ENCODE measurements at places on chromosomes 2 and 18.

- DNase-seq, result no peak
Measured at GRCh38 chr2:143333168-143333791, 204.1 kb downstream of the ARHGAP15 start.

GRCh38 chr2:25322312-25322711 lies 19.4 kb downstream of the DNMT3A start:
- DNase-seq, result no peak

GRCh38 chr2:215439980-215440512 lies 4.2 kb upstream of the FN1 start:
- no peak for DNase-seq

GRCh38 chr2:20617081-20617575 lies 33.8 kb downstream of the HS1BP3 start:
- DNase-seq, result no peak

DNA sequence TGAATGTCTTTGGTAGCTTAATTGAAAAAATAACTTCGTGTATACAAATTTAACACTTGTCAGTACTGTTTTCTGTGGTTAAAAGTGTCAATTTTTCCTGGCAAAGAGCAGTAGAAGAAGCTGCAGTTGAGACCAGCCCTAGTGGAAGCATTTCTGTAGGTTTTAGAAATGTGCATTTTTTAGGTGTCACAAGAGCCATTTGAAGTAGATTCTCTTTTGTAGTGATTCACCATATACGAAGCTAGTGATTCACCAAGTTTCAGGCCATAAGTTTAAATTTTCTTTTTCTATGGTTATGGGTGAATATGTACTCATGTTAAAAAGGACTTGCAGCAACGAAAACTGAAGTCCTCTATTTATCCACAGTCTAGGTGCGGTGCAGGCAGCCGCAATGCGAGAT lies 4.2 kb downstream of the NABP1 start:
- no peak for DNase-seq

- no peak for DNase-seq
Measured at GRCh38 chr2:161020437-161020836, 139.8 kb upstream of the TANK start.

DNA sequence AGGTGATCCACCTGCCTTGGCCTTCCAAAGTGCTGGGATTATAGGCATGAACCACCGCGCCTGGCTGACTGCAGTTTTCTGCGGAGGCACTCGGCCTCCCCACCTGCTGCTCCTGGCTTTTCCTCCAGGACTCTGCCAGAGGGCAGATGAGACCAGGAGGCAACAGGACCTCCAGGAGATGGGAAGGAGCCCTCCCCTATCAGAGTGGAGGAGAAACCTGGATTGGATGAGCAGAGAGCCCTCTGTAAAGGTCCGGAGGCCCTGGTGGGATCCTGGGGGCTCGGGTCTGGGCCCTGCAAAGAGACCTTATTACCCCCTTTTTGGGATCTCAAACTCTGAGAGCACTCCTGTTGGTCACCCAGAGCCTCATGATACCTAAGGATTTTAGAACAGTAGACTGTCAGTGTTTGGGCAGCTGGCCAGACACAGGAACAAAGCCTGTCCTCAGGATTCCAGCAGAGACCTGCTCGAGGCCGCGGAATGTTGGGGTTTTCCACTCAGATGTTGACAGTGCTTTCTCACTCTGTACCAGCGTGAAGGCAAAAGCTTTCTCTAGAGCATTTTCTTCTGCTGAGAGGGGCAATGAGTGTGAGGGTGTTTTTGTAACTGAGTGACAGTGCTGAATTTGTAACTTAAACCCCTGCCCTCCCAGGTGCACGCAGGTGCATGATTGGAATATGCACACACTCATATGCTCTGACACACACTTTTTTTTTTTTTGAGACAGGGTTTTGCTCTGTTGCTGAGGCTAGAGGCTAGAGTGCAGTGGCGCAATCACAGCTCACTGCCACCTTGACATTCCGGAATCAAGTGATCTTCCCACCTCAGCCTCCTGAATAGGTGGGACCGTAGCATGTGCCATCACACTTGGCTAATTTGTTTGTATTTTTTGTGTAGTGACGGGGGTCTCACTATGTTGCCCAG lies 48.4 kb downstream of the NPPC start:
- DNase-seq, result no peak

- DNase-seq, result no peak
Measured at GRCh38 chr2:177670791-177671535, 278.4 kb downstream of the AGPS start.

- DNase-seq, result no peak
Measured at GRCh38 chr2:75367401-75367800, 168.1 kb upstream of the TACR1 start.

DNA sequence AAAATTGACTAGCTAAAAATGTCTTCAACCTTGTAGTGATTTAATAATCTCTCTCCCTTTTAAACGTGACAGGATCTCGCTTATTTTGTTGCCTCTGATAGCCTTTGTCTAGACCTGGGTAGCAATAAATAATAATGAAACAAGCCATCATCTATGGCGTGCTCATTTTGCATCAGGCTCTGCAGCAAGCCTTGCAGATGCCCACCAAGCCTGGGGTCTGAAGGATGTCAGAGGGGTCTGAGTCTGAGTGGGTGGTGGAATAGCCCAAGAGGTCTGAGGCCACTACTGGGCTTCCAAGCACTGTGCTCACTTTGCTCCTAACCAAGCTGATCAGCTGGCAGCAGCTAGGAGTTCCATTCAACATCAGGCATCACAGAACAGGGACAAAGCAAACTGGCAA lies 109.4 kb downstream of the GYPC start:
- DNase-seq, result no peak

DNA sequence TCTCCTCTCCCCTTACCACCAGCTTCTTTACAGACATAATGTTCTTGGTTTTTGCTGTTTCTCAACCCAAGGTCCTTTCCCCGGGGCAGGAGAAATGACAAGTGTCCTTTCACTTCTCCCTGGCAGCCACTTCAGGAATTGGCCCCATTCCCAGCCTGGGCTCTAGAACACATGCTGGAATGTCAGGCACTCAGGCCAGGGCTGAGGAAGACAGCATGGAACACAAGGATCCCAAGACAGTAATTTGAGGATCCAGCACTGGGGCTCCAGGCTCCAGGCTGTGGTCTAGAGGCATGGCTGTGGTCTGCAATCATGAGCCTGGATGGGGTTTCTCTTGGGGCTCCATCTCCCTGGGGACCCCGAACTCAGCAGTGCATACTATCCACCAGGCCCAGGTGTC lies 201.4 kb downstream of the CELF4 start:
- no peak for DNase-seq

DNA sequence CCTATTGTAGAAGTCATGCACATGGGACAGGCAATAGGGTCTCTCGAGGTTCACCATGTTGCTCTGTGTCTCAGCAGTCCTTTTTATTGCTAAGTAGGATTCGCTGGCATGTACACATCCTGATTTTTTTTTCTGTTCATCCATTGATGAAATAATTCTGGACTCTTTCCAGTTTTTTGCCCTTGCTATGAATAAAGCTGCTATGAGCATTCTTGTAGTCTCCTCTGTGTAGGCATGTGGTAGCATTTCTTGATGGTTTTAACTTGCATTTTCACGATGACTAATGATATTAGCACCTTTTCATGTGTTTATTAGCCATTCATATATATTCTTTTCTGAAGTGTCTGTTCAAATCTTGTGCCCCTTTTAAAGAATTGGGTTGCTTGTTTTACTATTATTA lies 65.8 kb upstream of the EDAR start:
- DNase-seq, result no peak

- DNase-seq, result no peak
Measured at GRCh38 chr2:70385966-70386595, 84.2 kb upstream of the FAM136A start.

GRCh38 chr2:195721042-195721441 lies 64.0 kb downstream of the SLC39A10 start:
- no peak for DNase-seq

- DNase-seq, result no peak
Measured at GRCh38 chr2:14231391-14231898, 401.1 kb upstream of the LRATD1 start.

GRCh38 chr2:134149904-134150303 lies 104.0 kb upstream of the MGAT5 start:
- no peak for DNase-seq

- DNase-seq, result no peak
Measured at GRCh38 chr2:44137872-44138551, 30.7 kb upstream of the PPM1B start.

GRCh38 chr2:140905083-140905781 lies 1225.6 kb downstream of the LRP1B start:
- DNase-seq, result no peak

DNA sequence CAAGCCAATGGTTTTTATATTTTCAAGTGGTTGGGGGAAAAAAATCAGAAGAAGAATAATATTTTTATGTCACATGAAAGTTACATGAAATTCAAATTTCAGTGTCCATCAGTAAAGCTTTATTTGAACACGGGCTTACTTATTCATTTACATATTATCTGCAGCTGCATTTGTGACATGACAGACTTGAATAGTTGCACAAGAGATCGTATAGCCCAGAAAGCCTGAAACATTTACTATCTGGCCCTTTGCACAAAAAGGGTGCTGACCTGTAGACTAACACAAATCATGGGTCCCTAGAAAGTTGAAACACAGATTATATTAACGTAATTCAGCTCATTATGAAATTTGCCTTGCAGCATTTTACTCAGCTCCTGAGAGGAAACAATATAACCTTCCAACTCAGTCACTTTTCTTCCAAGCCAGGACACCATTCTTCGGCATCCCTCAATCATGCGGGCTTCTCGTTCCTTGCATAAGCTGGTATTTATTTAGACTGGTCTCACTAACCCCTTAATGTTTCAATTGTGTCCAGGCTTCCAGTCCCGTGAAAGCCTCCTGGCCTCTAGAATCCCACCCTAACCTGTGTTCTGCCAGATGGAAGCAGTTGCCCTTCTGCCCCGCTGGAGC lies 402.7 kb downstream of the SETBP1 start:
- DNase-seq, result no peak

DNA sequence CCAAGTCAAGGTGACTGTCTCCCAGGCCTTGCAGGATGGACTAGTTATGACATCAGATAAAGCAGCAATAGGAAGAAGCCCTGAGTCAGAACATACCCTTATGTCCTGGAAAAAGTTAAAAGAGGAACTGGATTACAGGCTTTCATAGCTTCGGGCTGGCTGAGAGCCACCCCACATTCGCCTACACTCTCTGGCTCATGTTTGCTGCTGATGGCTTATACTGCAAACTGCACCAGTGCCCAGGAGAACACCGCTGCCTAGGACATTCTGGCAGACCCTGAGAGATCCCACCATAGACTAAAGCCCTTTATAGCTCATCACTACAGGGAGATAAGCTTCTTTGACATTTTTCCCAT lies 20.3 kb downstream of the SLC8A1 start:
- no peak for DNase-seq

DNA sequence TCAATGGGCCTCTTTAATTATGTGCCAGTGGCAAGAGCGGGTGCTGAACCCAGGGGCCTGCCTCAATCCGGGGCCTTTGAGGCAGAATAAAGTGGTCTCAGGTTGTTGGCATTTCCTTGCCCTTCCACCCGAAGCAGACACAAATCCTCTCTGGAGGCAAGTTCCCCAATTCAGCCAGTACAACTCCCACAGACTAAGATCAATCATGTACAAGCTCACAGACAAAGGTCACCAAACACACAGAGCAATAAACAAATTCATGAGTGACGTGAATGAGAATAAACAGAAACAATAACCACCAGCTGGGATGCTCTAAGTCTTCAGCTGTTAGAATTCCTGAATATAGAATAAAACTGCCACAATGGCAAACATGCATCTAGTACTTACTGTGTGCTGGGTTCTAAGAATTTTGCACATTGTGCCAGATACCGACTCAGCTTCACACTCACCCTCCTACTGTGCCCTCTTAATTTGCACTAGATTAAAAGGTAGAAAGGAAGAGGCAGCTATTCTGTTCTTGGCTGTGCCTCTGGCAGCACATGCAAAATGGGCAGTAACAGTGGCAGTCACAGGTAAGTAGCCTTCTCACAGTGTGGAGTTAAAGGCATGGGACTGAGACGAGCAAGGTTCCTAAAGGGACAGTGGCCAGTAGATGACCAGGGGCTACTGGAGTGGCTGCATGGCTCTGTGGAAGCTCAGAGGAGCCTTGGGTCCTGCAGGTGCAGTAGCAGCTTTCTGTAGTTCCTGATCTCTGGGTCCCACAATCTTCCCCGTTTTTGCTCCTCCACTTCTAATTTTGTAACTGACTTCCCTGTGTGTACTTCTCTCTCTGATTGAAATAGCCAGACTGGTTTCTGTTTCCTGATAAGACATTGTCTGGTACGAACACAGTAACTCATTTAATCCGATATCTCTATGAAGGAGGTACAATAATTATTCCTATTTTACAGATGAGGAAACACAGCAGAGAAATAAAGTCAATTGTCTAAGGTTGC lies 34.6 kb upstream of the IL1B start:
- no peak for DNase-seq

- DNase-seq, result no peak
Measured at GRCh38 chr2:69774984-69775982, 33.3 kb downstream of the ANXA4 start.

DNA sequence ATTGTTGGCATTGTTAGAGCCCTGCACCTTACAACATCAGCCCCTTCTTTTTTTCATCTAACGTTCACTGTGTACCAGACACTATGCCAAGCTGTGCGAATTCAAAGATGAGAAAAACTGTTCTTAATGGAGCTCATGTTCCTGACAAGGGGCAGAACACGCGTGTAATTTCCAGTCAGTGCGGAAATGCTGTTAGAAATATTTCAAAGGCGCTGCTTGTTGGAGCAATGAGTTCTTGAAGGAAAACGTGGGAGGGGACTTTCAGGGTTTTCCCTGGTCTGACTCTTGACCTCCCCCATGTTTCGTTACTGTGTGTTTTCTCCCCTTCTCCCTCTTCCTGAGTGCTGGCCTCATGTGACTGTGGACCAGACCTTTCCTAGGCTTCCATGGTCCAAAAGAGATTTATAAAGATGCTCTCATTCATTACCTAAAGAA lies 1.5 kb downstream of the MTHFD2 start:
- no peak for DNase-seq

DNA sequence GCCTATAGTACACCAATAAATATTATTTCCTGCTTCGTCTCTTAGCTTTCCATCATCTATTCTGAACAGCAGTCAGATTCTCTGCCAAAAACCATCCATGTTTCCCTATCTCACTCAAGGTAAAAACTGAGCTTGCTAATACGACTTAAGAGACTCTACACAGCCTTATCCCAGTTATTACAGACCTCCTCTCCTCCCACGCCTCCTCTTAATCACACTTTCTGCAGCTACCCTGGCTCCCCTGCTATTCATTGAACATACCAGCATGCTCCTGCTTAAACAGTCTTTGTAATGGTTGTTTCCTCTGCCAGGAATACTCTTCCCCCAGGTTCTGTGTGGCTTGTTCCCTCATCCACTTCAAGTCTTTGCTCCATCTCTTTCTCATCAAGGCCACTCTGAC lies 81.5 kb downstream of the PDE1A start:
- DNase-seq, result no peak

DNA sequence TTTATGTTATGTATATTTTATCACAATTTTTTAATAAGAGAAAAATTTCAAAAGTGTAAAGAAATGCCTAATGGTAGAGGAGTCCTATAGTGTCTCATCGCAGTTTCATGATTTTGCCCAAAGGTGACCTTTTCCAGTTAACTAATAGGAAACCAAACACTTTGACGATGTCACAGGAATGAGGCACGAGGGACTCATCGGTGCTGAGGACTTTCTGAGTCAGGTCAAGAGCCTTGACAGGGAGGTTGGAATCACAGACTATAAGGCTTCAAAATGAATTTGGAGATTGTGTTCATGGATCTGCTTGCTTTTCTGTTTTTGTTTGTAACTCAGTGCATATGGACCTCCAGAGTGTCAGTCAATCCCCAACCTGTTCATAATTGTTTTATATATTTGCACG lies 15.1 kb upstream of the RTTN start:
- DNase-seq, result no peak

- DNase-seq, result no peak
Measured at GRCh38 chr2:215808996-215809395, 204.4 kb downstream of the MREG start.

GRCh38 chr2:129710670-129711495 lies 268.6 kb upstream of the RAB6C start:
- DNase-seq, result no peak
